ENCODE measurements at places on chromosomes 4 and X. TPM values are rescaled to one million over a fixed set of nuclear protein-coding genes. Genes with fewer than 3 reads are reported as not detected.
A peak's percentile ranks its signal among the peaks of the same experiment; 100 is the strongest.

GRCh38 chr4:92184566-92184965, 119.2 kb upstream of the GRID2 start:
- no peak for DNase-seq

GRCh38 chr4:145446184-145446583, 35.5 kb upstream of the SMAD1 start:
- DNase-seq: no peak

DNA sequence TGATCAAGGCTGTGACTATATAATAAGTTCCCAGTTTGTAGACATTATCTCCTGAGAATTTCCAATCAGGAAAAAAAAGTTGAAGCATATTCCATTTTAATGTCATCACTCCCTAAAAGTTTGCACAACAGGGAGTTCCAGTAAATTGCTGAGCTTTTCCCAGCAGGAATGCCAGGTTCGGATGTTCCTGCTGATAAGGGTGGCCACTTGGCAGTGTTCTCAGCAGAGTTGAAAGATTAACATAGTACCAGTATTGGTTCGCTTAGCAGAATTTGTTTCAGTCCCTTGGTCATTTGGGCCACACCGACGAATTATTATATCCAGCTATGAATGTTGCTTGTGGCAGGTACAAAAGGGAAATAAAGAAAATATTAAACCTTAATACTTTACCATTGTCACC, 5.2 kb upstream of the CXCL2 start:
- DNase-seq: no peak

GRCh38 chr4:113822555-113823290, 61.2 kb upstream of the CAMK2D start:
- no peak for DNase-seq

GRCh38 chr4:53043055-53043454, 180.9 kb downstream of the RASL11B start:
- no peak for DNase-seq

GRCh38 chr4:162707962-162708361, 458.7 kb downstream of the NAF1 start:
- DNase-seq: no peak

GRCh38 chr4:169619518-169619957, 840 bp upstream of the CLCN3 start:
- peak; percentile 50 for DNase-seq

DNA sequence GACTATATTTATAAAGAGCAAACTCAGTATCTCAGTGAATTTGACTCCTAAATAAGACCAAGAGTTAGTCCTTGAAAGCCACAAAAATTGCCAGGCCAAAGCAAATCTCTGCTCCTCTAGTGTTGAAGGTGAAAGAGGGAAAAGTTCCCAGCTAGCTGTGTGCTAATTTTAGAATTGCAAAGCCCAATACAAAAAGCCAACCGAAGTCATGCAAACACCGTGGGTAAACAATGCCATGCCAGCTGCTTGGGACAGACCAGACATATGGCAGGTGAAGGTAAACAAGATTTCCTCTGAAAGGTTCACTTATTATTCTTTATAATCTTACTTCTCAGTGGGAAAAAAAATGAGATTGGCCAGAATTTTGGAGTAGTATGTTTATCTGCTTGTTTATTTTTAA, 80.5 kb upstream of the LNX1 start:
- no peak for DNase-seq

- peak; percentile 13 for DNase-seq
These were observed 50.4 kb upstream of the CCDC160 start for GRCh38 chrX:134186362-134187121.

GRCh38 chr4:68176500-68176899, 46.8 kb upstream of the TMPRSS11F start:
- DNase-seq: no peak

- DNase-seq: peak; percentile 47
These were observed 1.9 kb upstream of the TCEAL1 start for GRCh38 chrX:103626855-103627254.

GRCh38 chrX:74179990-74180389, 124.0 kb upstream of the ZCCHC13 start:
- DNase-seq: no peak

- DNase-seq: peak; percentile 6
These were observed 10.2 kb upstream of the N4BP2 start for GRCh38 chr4:40046311-40046980.

- DNase-seq: peak; percentile 58
These were observed 68.3 kb downstream of the ABLIM2 start for GRCh38 chr4:8090312-8090711.

DNA sequence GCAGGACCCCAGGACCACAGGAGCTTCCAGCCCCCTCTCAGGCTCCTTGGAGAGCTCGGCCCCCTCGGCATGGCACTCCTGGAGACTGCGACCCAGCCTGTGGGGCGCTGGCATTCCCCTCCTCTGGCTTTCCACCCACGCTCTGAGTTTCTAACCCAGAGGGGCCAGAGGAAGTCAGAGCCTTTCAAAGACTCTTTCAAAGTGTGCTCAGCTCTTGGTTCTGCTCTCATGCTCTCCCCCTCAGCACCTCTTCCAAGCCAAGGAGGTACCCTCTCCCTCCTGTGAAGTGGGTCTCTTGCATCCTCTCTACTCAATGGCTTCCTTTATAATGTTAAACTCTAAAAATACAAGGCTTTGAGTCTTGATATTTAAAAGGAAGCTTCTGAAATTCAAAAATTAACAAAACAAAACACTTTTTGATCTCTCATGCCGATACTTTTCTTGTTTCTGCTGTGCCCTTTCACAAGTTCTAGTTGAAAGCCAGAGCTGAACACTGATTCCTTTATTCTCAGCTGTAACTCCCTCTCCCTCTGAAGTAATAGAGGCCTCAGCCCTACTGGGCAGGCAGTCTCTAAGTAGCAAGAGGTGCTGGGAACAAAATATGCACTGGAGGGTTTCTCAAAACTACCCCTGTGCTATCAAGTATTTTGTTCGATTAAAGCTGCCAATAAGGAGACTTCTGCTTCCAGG, 82.8 kb downstream of the NAT8L start:
- no peak for DNase-seq

- DNase-seq: no peak
These were observed 52.8 kb upstream of the STK26 start for GRCh38 chrX:131970347-131970746.

- DNase-seq: peak; percentile 31
These were observed 66.7 kb downstream of the STAG2 start for GRCh38 chrX:124028182-124028581.

- DNase-seq: no peak
These were observed 422.0 kb upstream of the CNKSR2 start for GRCh38 chrX:20952180-20952579.

DNA sequence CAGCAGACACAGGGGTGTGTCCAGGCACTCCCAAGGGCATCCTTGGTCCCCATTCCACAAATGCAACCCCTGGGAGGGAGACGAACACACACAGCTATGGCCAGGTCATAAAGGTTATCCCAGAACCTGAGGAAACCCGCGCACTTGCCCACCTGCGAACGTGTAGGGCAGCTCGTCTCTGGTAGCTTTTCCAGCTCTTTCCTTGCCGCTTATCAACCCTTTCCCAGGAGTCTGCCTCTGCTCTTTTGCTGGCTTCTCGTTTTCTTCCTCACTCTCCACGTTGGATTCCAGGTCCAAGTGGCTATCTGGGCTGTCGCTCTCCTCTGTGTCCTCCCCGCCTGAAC, 13.5 kb downstream of the NOP14 start:
- DNase-seq: no peak

- DNase-seq: peak; percentile 6
These were observed 265.9 kb downstream of the CBLL2 start for GRCh38 chrX:22538580-22538979.

DNA sequence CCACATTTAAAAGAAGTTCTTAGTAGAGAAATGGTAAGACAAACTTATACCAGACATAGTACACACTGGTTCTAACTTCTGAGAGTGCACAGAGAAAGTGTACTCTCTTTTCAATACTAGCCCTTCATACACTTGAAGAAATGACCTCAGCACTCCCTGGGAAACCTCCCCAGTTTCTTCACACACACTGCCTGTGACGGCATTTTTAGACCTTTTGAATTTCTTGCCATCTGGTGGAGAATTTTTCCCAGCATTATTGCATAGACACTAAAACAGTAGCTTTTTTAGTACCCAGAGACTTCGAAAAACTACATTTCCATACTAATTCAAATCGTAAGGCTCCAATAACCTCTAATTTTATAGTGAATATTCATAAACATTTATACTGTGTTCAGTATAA, 341.6 kb upstream of the MAOA start:
- no peak for DNase-seq

DNA sequence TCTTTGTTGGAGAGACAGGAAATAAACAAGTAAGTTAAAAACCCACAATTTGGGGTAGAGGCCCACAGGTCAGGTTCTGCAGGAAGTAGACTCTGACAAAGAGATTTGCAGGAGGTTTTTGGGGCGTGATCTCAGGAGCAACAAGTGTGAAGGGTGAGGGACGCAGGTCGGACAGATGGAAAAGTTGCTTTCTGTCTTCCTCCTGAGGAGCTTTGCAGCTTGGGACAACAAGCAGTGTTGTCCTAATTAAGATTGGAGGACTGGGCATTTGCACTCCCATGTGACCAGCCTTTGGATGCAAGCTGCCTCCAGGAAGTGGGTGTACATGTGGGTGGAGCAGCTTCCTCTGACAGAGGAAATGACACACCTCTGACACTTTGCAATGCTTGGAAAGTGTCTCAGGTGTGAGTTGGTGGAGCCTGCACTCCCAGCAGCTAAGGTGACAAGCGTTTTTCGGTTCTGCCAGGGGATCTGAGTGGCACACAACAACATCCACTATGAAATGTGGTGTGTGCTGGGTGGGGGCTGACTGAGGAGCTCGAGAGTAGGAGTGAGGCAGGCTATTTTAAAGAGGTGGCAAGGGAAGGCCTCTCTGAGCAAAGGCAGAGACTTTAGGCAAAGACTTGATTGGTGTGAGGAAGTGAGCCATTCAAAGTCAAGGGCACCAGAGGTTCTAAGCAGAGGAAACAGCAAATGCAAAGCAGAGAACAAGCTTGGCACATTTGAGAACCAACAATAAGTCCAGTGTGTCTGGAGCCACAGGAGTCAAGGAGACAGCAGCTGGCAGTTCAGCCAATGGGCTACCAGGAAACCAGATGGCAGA, 339.8 kb upstream of the GATB start:
- peak; percentile 81 for DNase-seq

- DNase-seq: no peak
These were observed 30.1 kb upstream of the IQCM start for GRCh38 chr4:149845743-149846142.

GRCh38 chr4:83639849-83640493, 104.1 kb downstream of the GPAT3 start:
- DNase-seq: peak; percentile 73

- DNase-seq: peak; percentile 16
These were observed 63.8 kb upstream of the TAPT1 start for GRCh38 chr4:16289897-16290554.

DNA sequence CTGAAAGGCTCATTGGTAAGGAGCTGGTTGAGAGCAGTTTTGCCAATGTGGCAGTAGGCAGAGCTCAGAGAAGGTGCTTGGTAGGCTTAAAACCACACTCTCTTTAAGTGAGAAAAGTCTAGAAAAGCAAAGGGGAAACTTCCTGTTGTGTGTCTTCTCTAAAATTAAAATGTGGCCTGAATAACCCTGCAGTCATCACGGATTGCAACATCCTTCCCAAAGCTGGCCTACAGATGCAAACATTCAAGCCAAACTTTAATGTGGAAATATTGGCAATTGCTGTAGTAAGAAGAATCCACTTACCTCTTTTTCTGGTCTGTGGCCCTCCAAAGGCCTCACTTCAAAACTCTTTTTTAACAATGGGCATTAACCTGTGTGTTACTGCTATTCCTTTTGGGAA, 348.5 kb downstream of the OPHN1 start:
- peak; percentile 2 for DNase-seq

DNA sequence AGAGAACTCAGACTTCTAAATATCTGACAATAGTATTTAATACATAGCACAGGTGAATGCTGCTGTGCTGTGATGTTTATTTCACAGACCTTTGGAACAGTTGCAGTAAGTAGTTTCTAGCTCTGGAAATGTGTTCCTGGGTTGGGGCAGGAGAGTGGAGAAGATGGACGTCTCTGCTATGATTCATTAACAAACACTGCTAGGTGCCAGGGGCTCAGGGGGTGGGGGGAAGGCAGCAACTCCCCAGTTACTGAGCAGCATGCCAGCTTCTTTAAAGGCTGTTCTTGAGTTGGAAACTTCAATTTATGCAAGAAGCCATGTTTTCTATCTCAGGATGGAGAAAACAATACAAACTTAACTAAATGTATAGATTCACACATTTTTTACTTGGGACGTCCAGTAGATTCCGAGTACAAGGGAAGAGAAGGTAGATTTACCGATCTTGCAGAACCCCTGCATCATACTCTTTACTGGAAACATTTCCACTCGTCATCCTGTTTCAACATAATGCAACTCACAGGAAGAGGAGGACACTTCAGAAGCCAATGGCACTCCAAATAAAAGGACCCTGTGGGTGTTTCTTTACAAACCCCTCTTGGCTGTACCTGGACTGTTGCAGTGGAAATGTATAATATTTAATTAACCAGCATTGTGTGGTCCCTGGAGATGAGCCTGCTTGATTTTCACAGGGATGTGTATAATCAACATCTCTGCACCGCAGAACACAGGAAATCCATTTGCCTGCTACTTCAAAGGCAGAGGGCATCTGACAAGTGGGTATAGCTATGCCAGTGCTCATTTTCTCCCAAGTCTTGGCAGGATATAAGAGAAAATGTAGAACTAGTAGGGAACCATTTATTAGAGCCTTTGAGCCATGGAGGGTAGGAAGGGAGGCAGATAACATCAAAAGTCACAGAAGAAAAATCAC, 171.4 kb downstream of the SH3KBP1 start:
- DNase-seq: peak; percentile 31

DNA sequence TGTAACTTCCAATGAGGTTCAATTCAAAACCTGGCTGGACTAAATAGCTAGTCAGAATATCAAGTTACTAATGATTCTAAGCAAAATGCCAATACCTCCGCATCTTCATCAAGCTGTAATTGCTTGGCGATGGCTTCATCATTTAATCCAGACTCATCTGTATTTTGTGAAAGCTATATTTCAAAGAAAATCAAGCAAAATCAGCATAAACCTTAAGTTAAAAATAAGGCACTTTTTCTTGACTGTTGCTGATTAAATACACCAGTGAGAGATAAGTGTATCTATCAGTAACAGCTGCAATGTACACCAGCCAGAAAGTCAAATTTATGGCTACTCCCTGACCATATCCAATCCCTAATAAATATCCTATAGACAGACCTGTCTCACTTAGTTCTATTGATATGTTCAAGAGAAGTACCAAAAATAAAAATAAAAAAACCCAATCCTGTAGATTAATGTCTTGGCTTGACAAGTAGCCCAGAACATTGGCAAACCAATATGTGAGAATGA, 39.6 kb downstream of the RFC1 start:
- no peak for DNase-seq

GRCh38 chr4:23922013-23922412, 32.2 kb upstream of the PPARGC1A start:
- no peak for DNase-seq

UCP1 gene
- not detected for total RNA-seq

P2RY10 gene
- not detected for total RNA-seq

SHOX gene
- not detected for total RNA-seq

REPS2 gene
- total RNA-seq: 2.4 TPM

RENBP gene
- not detected for total RNA-seq

UBE2D3 gene
- 564 TPM for total RNA-seq

SPANXD gene
- 0.30 TPM for total RNA-seq

SULT1E1 gene
- total RNA-seq: 0.11 TPM

GNRHR gene
- total RNA-seq: not detected

SPIN2A gene
- 0.37 TPM for total RNA-seq

JCHAIN gene
- not detected for total RNA-seq

VSIG4 gene
- not detected for total RNA-seq

CHRNA9 gene
- 2.6 TPM for total RNA-seq

POF1B gene
- 0.14 TPM for total RNA-seq

SLC34A2 gene
- not detected for total RNA-seq

PAK3 gene
- total RNA-seq: not detected

Measured in HT1080 (cell line).